ENCODE measurements at places on chromosomes 7 and 10. TPM values are rescaled to one million over a fixed set of nuclear protein-coding genes. Genes with fewer than 3 reads are reported as not detected.

The GIMAP2 gene
- total RNA-seq = not detected

The HMX2 gene
- total RNA-seq = not detected

The ADAM8 gene
- 20.1 TPM for total RNA-seq

The CYP2C9 gene
- 12.4 TPM for total RNA-seq

The ZNF365 gene
- not detected for total RNA-seq

DNA sequence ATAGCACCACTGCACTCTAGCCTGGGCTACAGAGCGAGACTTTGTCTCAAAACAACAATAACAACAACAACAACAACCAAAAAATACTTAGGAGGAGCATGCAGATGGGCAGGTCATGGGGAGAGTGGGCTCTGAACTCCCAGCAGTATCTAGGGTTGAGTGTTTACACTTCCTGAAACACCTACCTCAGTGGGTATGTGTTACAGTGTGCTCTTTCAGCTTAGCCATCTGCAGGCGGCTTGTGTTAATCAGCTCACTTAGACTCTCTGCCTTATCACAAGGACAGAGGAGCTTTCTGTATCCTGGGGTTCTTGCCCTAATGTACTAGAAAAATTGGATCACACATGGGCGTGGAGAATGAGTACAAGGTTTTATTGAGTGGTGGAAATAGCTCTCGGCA lies 340.2 kb downstream of the KIF20B start:
- H3K36me3 ChIP-seq = no peaks in the 10 kb centered on the region
- no peak overlapping the region for H3K4me3 ChIP-seq
- H3K27me3 ChIP-seq = no peaks in the 10 kb centered on the region
- no peak for DNase-seq
- no peak overlapping the region for H3K27ac ChIP-seq
- H3K4me1 ChIP-seq = no peaks in the 10 kb centered on the region

DNA sequence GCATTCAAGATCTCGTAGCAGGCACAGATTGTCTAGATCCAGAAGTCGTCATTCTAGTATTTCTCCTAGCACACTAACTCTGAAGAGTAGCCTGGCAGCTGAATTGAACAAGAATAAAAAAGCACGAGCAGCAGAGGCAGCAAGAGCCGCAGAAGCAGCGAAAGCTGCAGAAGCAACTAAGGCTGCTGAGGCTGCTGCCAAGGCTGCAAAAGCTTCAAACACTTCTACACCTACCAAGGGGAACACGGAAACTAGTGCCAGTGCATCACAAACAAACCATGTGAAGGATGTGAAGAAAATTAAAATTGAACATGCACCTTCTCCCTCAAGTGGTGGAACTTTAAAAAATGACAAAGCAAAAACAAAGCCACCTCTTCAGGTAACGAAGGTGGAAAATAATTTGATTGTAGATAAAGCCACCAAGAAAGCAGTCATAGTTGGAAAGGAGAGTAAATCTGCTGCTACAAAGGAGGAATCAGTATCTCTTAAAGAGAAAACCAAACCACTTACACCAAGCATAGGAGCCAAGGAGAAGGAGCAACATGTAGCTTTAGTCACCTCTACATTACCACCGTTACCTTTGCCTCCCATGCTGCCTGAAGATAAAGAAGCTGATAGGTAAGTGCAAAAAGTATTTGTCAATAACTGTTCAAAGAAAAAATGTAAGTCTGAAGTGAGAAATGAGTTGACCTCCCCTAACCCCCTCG lies 37.7 kb downstream of the CDK13 start:
- H3K27me3 ChIP-seq = no peaks in the 10 kb centered on the region
- H3K4me1 ChIP-seq = no peaks in the 10 kb centered on the region
- no peak overlapping the region for H3K27ac ChIP-seq
- H3K4me3 ChIP-seq = no peak overlapping the region

DNA sequence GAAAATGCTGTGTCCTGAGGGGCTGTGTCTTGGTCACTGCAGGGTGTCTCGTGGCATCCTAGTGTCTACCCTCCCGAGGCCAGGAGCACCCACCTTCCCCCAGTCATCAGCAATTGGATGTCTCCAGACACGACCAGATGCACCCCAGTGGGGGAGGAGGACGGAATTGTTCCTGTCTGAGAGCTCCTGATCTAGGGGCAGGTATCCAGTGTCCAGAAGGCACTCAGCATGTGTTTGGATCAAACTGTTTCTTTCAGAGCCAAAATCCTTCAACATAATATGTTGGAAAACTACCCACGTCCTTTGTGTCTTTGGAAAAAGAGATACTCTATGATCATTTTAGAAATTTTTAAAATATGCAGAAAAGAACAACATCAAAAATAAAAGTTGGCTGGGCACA lies 16.9 kb downstream of the PRKRIP1 start:
- no peaks in the 10 kb centered on the region for H3K4me1 ChIP-seq
- H3K27ac ChIP-seq = no peak overlapping the region
- no peaks in the 10 kb centered on the region for H3K36me3 ChIP-seq
- H3K4me3 ChIP-seq = no peak overlapping the region
- no peaks in the 10 kb centered on the region for H3K27me3 ChIP-seq
- DNase-seq = no peak

DNA sequence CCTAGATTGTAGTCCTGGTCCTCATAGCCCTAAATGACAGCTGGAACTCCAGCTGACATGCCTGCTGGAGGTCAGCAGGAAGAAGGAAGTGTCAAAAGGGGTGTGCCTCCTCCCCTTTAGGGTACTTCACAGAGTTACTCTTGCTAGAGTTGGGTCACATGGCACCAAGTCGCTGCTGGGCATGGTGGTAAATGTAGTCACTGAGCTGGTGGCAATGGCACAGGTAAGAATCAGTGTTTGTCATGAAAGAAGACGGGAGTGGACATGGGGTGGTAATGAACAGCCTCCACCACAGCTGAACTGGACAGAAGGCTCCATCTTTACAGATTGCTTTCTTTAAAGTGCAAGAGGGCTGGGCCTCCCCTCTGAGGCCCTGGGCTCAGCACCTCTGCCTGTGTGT lies 122.3 kb downstream of the ACTR3B start:
- H3K4me3 ChIP-seq = no peak overlapping the region
- H3K27ac ChIP-seq = no peak overlapping the region
- DNase-seq = no peak
- no peaks in the 10 kb centered on the region for H3K27me3 ChIP-seq
- no peaks in the 10 kb centered on the region for H3K36me3 ChIP-seq

DNA sequence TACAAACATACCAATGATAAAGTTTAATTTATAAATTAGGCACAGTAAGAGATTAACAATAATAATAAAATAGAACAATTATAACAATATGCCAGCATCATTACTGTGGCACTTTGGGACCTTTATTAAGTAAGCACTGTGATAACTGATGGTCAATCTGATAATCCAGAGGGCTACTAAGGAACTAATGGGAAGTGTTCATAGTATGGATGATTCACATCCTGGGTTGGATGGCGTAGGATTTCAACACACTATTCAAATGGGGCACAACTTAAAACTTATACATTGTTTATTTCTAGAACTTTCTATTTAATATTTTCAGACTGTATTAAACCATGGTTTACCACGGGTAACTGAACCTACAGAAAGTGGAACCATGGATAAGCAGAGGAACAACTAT lies 90.8 kb downstream of the KIF20B start:
- H3K4me3 ChIP-seq = no peak overlapping the region
- DNase-seq = no peak
- no peak overlapping the region for H3K27ac ChIP-seq
- H3K36me3 ChIP-seq = no peaks in the 10 kb centered on the region
- no peaks in the 10 kb centered on the region for H3K27me3 ChIP-seq
- no peaks in the 10 kb centered on the region for H3K4me1 ChIP-seq

DNA sequence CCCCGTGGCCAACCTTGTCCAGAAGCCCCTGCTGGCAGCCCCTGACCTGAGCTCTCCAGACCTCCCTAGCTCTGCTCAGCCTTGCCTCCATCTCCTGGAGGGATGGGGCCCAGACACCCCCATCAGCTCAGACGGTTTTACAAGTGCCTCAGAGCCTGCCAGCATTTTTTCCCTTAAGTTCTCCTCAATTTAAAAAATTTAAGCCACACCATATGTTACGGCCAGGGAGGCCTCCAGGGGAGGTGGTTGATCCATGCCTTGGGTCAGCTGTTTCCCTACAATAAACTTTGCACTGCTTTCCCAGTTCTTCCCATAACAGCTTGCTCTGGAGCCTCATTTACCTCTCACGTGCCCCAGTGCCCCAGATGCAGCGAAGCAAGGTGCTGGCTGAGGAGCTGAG lies 143.5 kb downstream of the RGS10 start:
- H3K36me3 ChIP-seq = no peaks in the 10 kb centered on the region
- H3K4me1 ChIP-seq = peaks cover 23% of the 10 kb centered on the region
- no peaks in the 10 kb centered on the region for H3K27me3 ChIP-seq
- no peak overlapping the region for H3K4me3 ChIP-seq
- H3K27ac ChIP-seq = no peak overlapping the region

GRCh38 chr10:24988831-24989640 lies 26.9 kb downstream of the ENKUR start:
- no peak for DNase-seq
- H3K4me3 ChIP-seq = no peak overlapping the region
- H3K27me3 ChIP-seq = no peaks in the 10 kb centered on the region

DNA sequence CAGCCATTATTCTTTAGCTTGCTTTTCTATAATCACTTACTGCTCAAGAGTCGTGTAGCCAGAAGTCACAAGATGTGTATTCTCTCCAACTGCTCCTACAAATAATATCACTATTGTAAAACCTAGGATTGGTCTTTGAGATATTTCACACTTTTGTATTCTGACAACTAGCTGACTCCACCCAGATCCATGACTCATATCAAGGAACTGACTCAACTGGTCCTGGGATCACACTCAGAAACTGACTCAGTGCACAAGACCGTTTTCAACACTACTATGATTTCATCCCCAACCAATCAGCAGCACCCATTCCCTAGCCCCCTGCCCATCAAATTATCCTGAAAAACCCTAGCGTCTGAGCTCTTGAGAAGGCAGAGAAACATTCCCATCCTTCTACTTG lies 56.5 kb upstream of the ORC5 start:
- H3K4me1 ChIP-seq = no peaks in the 10 kb centered on the region
- no peak for DNase-seq

DNA sequence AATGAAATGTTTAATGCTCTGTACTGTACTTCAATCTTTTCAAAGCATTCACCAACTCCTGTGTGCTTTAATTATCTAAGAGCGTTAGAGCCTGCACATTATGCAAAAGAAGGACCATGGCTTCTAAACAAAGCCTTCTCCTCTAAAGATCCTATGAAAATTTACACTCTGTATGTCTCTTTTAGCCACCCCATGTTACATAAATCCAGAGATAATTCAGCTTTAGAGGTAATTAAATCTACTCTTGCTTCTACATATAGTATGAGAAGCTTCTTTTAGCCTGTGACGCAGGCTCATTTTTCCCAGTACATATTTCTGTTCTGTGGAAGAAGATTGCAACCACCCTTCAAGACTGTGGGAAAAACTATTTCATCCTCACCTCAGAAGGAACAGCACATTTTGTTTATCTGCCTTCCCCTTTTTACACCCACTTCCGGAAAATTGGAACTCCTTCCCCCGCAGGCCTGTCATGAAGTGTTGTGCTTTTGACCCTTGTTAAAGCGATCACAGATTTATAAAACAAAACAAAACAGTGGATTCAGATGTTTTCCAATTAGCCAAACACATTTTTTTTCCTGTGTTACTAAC lies 8.1 kb upstream of the TAS2R16 start:
- H3K36me3 ChIP-seq = no peaks in the 10 kb centered on the region
- H3K27me3 ChIP-seq = no peaks in the 10 kb centered on the region
- no peak overlapping the region for H3K27ac ChIP-seq
- no peak for DNase-seq

- no peak overlapping the region for H3K27ac ChIP-seq
- no peak overlapping the region for H3K4me3 ChIP-seq
- H3K36me3 ChIP-seq = no peaks in the 10 kb centered on the region
- no peak for DNase-seq
Measured at GRCh38 chr10:111109501-111110242, 32.8 kb downstream of the ADRA2A start.

DNA sequence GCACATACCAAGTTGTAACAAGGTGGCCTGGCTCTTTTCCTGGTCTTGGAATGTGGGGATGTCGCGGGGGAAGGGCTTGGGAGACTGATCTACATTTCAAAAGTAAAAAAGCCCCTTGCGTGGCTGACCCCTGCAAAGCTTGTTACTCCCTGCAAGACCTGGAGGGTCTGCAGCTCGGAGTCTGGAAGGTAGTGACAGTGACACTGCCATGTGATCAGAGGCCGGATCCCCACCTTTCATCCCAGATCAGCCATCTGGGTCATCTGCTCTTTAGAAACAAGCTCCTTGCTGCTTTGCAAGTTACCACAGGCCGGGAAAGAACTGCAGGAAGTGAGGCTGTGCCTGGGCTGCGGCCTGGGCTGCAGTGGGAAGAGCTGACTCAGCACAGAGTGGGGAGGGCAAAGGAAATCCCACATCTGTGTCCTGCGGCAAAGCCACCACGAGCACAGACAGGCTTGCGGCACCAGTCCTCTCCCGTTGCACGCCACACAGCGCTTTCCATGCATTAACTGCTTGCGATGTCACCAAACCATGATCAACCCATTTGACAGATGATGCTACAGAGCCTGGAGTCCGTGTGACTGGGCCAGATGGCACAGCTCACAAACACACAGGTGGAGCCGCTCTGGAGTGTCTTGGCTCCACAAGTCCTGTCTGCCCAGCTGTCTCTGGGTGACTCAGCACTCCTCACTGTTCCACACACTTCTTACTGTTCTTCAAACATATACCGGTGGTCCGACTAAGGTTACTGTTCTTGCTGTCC lies 97.7 kb downstream of the SH3PXD2A start:
- H3K4me1 ChIP-seq = peaks cover 21% of the 10 kb centered on the region
- H3K36me3 ChIP-seq = no peaks in the 10 kb centered on the region
- peak; percentile 45 for DNase-seq
- H3K27ac ChIP-seq = peak overlapping the region; percentile 81

DNA sequence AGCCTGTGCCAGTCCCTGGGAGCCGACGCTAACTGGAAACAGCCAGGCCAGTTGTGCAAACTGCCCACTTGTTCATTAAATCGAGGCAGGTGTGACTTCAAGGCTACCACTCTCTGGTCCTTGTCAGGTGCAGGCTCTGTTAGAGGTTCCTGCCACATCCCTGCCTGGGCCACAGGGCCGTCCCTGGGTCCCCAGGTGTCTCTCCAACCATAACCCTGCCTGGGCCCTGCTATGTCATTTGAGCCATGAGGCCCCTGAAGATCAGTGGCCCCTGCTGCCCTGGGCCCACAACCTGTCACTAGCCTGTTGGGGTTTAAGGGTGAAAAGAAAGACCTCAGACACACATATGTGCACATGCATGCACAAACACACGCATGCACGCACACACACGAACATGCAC lies 326.9 kb downstream of the TNS3 start:
- H3K4me1 ChIP-seq = peaks cover 26% of the 10 kb centered on the region
- H3K27ac ChIP-seq = peak overlapping the region; percentile 87
